ENCODE measurements at places on chromosomes 7 and 10.

- DNase-seq, result no peak
Observed at GRCh38 chr7:71264005-71264404, 132.1 kb downstream of the GALNT17 start.

GRCh38 chr10:7541137-7542087 lies 125.4 kb downstream of the ITIH5 start:
- no peak for DNase-seq

DNA sequence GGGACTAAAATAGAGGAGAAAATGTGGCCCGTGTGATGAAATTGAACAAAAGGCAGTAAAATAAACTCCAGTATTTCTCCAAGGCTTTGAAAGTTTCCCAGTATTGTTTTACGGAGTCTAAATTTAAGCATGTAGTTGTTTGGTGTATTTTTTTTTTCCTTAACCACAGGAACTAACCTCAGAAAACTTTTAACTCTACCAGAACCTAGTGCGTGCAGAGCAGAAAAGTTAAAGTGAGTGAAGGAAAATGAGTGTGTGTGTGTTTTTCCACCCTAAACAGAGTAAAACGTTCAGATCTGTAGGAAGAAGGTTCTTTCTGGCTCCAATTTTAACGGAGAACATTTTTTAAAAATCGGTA lies 812 bp downstream of the PROSER2 start:
- DNase-seq, result peak; percentile 9

- DNase-seq, result no peak
Observed at GRCh38 chr10:19987931-19988330, 171.7 kb downstream of the PLXDC2 start.

DNA sequence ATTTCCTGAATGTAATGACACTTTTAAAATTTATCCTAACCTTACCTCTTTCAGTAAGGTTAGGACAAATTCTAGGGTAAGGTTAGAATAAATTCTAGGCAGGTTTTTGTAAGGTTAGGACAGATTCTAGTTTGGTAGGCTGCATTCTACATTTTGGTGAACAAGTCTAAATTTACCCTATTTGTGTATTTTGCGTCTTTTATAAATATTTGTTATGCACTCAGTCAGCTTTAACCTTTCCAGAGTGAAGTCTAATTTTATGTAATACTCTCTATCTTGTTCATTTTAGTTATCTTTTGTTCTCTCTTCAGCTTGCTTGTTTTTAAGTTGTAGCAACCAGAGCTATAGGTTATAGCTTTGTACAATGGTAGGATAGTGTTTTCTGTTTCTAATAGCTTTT lies 54.0 kb downstream of the GLCCI1 start:
- DNase-seq, result no peak

- DNase-seq, result no peak
Observed at GRCh38 chr10:130545122-130545521, 408.9 kb downstream of the GLRX3 start.

GRCh38 chr10:73762915-73763314 lies 18.7 kb downstream of the SEC24C start:
- no peak for DNase-seq

DNA sequence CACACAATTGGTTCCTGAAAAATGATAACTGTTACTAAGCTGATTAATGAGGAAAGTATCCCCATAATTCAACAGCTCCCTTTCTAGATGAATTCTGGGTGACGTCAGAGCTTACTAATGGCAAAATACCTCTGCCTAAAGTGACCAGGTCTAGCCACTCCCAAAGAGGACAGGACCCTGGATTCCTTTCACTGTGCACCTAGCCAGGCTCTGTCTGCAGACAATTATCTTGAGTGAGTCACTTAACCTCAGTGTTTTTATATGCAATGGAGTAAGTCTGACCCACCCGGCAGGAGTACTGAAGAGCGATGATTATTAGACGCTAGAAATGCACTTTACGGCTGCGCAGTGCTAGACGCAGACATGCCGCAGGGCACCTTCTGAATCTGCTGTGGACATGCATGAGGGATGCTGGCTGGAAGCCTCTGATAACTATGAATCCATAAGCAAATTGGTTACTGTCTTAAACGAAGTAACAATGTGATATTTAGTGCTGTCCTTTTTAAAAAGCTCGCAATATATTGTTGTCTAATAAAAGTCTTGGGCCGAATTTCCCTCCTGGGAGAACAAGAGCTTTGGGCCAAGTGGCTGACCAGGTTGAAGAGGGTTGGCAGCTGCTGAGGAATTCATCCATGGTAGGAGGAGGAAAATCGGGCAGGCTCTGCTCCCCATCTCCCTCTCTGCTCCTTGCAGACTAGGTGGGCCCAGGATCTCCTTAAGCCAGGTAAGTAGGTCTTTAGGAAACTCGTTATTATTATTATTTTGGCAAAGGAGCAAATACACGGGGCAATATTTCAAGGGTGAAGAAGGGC lies 4.6 kb upstream of the INPP5A start:
- DNase-seq, result no peak

GRCh38 chr10:116146372-116147140 lies 126.5 kb downstream of the GFRA1 start:
- DNase-seq, result no peak
